ENCODE measurements at places on chromosomes 5 and 9.

DNA sequence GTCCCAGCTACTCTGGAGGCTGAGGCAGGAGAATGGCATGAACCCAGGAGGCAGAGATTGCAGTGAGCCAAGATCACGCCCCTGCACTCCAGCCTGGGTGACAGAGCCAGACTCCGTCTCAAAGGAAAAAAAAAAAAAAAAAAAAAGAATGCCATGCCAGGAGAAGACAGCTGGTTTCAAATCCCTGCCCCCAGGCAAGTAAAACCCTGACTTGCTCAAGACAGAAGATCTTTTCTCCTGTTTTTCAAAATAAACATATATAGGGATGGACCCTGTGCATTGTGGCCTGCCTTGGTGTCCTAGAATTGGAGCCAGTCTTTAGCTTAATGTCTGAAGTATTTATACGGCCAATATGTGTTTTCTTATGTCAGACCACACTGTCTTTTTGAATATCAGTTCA lies 177.1 kb downstream of the NR3C1 start:
- no peak for DNase-seq

GRCh38 chr5:100562821-100563220 lies 27.6 kb downstream of the FAM174A start:
- no peak for DNase-seq

GRCh38 chr5:16559702-16560101 lies 57.1 kb downstream of the RETREG1 start:
- no peak for DNase-seq

DNA sequence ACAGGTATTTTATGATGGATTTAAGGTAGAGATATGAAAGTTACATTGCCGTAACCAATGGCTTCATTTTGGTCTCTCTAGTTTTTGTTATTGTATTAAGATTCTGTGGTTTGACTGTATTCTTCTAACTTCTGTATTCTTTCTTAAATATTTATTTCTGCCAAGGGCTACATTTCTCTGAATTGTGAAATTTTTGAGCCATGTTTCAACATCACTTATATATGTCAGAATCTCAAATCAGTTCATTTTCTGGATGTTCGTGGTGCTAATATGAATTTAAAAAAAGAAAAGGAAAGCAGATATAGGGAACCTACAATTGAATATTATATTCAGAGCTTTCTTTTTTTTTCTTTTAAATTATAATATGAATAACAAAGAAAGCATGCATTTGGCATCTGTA lies 142.7 kb downstream of the ANXA1 start:
- DNase-seq: no peak

DNA sequence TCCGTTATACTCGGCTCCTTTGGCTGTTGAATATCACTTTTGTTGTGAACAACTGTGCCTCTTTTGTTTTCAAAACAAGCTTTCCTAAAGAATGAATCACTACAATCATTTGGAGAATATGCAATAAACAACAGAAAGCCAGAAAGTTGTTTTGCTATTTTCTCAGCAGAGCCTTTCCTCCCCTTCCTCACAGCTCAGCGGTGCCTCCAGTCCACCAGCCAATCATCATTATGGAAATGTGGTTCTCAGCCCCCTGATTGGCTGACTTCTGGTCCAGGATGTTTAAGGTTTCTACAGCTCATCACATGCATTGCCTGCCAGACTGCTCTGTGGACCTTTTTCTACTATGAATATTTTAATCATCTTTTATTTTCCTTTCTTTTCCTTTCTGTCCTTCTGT lies 9.1 kb upstream of the ZNF608 start:
- DNase-seq: peak; percentile 22

DNA sequence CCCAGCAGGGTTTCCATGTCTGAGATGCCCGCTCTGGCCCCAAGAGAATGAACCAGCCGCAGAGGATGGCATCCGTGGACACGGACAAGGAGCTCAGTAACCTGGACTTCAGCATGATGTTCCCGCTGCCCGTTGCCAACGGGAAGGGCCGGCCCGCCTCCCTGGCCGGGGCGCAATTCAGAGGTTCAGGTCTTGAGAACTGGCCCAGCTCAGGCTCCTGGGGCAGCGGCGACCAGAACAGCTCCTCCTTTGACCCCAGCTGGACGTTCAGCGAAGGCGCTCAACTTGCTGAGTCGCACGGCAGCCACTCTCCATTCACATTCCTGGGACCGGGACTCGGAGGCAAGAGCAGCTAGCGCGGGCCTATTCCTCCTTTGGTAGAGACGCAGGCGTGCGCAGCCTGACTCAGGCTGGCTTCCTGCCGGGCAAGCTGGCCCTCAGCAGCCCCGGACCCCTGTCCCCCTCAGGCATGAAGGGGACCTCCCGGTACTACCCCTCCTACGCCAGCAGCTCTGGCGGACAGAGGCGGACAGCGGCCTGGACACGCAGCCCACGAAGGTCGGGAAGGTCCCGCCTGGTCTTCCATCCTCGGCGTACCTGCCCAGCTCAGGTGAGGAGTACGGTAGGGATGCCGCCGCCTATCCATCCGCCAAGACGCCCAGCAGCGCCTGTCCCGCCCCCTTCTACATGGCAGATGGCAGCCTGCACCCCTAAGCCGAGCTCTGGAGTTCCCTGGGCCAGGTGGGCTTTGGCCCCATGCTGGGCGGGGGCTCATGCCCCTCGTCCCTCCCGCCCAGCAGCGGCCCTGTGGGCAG lies 74.4 kb downstream of the INSL6 start:
- DNase-seq: no peak

DNA sequence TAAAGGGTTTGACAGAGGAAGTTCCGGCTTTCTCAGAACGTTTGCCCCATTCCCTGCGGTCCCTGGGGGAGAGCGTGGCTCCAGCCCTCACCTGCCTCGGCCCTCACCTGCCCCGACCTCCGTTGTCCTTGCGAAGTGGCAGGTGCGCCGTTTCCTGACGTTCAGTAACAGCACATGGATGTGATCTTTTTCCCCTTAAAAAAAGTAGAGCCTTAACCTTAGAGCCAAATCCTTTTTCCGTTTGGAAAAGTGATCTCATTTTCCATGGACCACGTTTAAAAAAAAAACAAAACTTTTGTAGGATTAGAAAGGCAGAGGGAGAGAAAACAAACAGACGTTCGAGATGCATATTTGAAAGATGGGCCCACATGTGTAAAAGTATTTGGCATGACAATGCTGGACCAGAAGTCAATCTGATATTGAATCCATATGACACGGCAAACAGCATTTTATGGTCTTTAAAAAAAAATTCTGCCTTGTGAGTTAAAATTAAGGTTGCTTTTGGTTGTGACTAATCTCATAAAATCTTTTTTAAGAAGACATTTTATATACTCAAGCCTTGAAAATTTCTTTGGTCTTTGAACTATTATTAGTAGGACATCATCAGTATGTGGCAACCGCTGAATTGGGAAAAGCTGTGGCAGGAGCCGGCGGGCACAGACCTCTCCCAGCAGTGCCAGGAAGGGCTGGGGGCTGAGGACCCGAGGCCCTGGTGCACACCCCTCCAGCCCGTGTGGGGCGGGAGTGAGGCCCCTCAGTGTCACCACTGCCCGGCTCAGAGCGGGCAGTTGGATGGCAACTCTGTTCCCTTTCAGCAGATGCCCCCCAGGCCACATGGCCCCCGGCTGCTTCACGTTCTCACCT lies 42.5 kb upstream of the EXOC3 start:
- no peak for DNase-seq

- no peak for DNase-seq
These were observed 49.3 kb downstream of the ZFAND5 start for GRCh38 chr9:72315510-72316311.

DNA sequence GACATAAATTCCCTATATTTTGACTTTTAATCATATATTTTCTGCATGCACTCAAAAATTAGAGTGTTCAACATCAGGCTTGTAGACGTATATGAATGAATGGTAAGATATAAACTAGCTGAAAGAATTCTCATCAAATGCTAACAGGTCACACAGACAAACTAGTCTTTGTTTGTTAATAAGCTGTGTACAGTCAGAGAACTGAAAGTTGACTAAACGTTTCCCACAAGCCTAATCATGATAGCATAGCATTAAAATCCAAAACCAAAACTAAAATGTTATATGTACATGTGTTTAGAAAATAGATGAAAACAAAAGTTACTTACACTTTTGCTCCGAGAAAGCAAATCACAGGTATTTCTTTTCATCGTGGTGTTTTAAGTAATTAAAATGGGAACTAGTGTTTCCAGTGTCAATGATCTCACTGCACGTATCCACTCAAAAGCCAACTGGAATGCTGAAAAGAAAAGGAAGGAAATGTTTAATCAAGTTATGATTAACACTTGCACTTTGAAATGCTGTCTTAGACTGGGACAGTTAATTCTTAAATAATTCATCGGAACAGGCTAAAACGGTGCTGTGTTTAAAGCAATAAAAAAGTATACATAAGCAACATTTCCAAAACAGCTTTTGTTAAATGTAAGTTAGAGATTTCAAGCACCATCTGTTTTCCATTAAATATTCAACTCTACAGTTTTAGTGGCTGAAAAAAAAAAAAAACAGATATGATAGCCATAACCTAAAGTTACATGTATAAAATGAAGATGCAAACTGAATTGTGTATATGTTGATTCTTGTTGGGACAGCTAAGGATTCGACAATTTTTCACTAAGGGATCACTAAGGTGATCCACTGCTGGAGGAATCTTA lies 291.9 kb upstream of the PDE4D start:
- no peak for DNase-seq

- DNase-seq: no peak
These were observed 24.1 kb upstream of the IL6ST start for GRCh38 chr5:56018832-56019231.

DNA sequence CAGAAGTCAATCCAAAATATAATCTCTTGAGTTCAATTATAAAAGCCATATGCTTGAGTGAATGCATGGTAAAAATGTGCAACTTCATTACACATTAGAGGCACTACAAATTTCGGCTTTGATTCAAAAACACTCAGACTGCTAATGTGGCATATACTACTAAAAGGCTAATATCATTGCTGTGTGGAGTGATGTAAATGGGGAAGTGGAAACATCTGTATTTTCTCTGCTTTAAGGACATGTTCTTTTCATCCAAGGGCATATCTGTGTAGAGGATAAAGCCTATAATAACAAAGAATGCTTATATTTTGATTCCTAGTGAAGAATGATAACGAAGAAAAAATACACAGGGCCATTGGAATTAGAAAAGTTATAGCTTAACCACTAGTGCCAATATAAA lies 643.9 kb upstream of the ZNF608 start:
- no peak for DNase-seq

DNA sequence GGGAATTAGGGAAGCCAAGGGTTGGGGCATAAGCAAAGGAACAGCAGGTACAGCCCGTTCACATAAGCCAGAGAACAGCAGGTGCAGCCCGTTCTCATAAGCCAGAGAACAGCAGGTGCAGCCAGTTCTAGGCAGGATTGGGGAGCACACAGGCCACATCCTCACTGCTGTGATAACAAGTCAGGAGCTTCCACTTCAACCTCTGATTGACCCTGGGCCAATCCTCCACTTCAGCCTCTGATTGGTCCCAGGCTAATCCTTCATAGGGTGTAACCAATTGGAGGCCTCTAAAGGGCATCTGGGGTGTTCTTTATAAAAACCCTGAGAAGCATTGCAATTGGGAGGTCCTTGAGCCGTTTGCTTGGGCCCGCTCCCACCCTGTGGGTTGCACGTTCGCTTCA lies 27.5 kb downstream of the CEL start:
- peak; percentile 57 for DNase-seq

DNA sequence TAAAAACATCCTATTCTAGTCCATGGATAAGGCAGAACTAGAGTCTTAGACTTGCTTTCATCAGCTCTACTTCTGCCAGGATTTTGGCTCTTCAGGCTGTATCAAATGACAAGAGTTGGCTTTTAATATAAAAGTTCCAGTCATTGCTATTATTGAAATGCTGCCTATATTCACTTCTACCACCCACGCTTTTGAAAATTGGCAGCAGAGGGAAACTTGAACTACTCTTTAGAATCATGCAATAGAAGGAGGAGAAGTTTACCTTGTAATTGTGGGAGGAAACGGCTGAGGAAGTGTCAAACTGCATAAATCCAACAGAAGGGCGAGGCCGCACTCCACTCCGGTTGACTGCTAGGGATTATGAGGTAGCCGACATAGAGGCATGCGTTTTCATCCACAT lies 122.6 kb upstream of the BASP1 start:
- no peak for DNase-seq

GRCh38 chr5:147957901-147958300 lies 51.6 kb upstream of the C5orf46 start:
- no peak for DNase-seq

DNA sequence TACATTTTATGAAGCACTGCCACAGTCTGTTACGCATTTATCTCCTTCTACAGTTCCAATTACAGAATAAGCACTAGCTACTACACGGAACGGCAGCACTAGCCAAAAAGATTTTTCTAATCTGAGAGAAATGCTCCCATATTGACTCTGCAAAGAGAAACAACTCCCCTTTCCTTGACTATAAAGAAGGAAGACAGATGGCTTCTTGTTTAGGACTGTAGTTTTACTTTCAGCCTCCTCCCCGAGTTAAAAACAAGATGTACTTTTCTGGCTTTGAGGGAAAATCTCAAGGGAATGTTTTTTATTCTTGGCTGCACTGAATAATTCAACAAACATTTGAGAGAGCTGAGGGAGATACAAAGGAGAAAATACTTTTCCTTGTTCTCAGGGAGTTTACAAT lies 1.9 kb upstream of the SLC44A1 start:
- DNase-seq: peak; percentile 15

GRCh38 chr5:145829708-145830361 lies 5.3 kb downstream of the PRELID2 start:
- no peak for DNase-seq

DNA sequence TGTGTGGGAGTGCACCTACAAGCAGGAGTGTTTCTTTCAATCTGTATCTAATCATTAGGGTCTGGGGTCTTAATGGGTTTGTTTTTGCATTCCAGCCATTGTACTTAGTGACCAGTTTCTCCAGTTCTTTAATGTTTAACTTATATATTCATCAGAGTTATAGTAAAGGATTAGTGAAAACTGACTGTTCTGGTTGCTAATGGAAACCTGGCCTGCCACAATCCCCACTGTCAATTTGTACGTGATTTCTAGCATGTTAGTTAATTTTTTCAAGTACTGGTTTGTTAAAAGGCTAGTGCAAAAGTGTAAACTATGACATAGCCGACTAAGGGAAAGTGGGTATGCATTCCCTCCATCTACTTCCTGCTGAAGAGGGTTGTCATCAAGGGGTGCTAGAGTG lies 276.1 kb downstream of the HTR1A start:
- DNase-seq: no peak

- no peak for DNase-seq
These were observed 486.7 kb downstream of the TMEM232 start for GRCh38 chr5:110239786-110240185.

DNA sequence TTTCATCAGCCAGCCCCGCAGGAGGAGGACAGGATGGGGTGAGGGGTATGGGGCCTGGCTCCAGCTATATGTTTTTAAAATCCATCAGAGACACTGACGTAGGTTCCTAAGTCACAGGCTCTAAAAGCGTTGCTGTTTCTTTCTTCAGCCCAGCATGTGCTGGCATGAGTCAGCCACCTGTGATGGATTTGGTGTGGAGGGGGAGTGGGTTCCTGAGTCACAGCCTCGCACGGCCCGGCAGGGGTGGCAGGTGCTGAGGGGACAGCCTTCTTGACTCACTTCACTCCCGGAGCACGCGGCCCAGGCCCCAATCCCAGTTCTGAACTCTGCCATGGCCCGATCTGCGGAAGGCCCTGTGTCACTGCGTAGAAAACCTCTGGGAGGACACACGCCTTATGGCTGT lies 38.8 kb upstream of the RPL26L1 start:
- no peak for DNase-seq

All from NAMALWA (cell line).